ENCODE measurements at places on chromosomes 1 and 21.

- DNase-seq, result no peak
Measured at GRCh38 chr1:110082477-110082876, 12.0 kb upstream of the ALX3 start.

GRCh38 chr1:39294531-39294930 lies 90.0 kb downstream of the MACF1 start:
- DNase-seq, result no peak

DNA sequence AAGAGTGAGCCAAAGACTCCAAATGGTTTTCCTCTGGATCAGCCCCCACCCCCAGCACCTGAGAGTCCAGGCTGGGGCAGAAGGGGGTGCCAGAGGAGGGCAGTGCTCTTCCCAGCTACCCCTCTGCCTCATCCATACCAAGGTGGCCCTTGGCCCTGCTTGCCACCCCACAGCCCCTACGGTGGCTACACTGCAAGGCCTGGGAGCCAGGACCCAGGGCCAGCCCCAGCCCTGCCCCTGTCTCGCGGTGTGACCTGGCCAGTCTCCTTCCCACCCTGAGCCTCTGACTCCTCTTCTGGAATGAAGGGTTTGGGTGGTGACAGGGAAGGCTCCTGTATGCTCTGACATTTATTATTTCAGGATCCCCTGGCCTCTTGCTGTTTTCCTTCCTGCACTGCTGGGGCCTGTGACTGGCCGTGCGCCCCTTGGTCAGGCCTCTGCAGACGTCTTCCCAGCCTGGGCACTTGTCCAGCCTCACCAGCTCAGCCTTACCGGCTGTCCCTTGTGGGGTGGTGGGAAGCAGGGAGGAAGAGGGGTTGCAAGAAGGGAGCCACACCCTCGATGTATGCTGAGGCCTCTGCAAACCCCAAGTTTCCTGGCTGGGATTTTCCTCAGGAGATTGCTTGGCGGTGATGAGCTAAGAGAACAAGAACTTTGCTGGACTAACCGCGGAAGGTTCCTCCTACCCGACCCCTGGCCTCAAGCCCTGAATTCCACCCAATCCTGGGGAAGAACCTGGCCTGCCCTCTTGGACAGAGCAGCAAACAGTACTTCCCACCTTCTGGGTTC lies 13.5 kb downstream of the ASAP3 start:
- no peak for DNase-seq

GRCh38 chr1:192133350-192133926 lies 24.8 kb upstream of the RGS18 start:
- DNase-seq, result no peak

DNA sequence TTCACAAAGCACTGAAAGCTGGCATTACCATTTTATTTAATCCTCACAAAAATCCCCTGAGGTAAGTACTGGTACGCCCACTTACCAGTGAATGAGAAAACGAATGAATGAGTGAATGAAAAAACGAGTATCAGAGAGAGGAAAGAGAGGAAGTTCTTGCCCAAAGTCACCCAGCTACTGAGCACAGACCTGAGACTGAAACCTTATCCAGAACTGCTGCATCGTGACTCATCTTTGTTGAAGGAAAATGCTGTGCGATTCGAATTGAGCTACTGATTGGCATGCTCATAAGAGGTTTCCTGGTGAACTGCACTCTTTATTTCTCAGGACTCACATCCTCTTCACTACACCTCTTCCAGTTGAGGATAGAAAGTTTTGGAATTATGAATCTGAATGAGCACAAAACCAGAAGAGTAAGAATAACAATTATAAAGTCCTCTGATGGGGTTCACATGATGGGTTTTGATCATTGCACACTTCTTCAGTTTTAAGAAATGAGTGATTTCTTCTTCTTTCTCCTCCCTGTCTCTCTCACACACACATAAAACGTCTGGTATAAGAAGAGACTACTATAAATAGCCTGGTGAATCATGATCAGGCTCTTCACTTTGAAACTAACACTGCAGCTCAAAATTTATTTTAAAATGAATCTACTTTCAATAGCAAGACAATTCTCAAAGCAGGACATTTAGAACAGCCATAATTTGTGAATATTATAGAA lies 32.1 kb downstream of the IL12RB2 start:
- DNase-seq, result no peak

DNA sequence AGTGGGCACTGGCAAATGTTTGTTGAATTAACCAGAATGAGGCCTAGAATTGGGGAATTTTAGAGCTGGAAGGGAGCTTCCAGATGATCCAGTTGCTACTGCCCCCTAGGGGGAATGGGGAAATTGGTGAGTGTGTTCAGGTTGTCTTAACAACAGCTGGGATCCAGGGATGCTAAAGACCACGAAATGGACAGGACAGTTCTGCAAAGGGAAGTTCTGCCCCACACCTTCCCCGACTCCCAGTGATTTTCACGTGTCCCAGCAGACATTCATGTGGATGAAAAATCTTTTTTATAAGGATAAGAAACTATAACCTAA lies 33.9 kb downstream of the TRIM62 start:
- no peak for DNase-seq

Data from NCI-H2107 (cell line).